GOT3 (cell line): ENCODE measurements at places on chromosomes 16 and 17.

- no peak for DNase-seq
Measured at GRCh38 chr17:28204751-28205150, 114.2 kb upstream of the TMEM97 start.

GRCh38 chr16:57265850-57266530 lies 18.5 kb downstream of the PLLP start:
- DNase-seq, result no peak

DNA sequence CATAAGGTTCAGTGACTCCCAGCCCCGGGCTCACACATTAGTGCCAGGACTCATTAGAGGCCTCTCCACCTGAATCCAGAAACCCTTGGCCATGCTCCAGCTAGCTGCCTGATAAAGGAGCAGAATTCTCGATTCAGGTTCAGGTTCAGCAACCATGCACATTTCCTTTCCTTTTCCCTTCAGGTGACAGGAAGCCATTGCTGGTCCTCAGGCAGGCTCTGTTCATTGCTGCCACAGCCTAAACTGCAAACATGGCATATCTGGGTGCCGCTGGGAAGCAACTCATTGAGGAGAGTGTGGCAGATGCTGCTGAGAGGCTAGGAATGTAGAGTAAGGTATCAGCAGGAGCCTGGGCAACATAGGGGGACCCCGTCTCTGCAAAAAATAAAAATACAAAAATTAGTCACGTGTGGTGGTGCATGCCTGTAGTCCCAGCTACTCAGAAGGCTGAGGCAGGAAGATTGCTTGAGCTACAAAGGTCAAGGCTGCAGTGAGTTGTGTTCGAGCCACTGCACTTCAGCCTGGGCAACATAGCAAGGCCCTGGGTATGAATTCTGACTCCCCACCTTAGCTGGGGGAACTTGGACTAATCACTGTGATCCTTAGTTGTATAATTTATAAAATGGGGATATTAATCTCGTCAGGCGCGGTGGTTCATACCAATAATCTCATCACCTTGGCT lies 28.7 kb downstream of the ARL4D start:
- no peak for DNase-seq

- no peak for DNase-seq
Measured at GRCh38 chr16:64791756-64792155, 330.1 kb downstream of the CDH11 start.

- no peak for DNase-seq
Measured at GRCh38 chr16:50121278-50121677, 31.8 kb upstream of the TENT4B start.

GRCh38 chr17:79651266-79651665 lies 40.4 kb upstream of the RBFOX3 start:
- no peak for DNase-seq

DNA sequence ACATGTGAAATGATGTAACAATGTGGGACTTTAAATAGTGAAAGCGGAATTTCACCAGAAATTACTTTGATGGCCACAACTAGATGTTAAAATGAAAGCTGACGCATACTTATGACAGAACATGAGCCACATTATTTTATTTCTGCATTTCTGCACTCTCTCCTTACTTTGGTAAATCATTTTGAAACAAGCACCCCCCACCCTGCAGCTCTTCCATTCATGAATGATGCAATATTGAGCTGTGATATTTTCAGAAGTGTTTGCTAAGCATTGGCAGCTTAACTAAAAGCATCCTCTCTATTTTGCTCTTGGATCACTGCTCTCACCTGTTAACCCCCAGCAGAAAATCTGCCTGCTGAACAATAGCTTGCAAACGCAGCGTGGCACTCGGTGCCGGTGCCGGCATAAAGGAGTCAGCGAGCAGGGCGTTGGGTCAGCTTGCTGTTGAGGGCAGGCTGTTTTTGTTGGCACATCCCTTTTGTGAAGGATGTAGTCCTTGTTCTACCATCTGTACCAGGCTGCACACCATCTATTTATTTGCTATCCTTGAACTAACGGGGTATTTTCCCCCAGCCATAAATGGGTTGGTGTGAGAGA lies 30.8 kb upstream of the CBLN1 start:
- DNase-seq, result no peak

DNA sequence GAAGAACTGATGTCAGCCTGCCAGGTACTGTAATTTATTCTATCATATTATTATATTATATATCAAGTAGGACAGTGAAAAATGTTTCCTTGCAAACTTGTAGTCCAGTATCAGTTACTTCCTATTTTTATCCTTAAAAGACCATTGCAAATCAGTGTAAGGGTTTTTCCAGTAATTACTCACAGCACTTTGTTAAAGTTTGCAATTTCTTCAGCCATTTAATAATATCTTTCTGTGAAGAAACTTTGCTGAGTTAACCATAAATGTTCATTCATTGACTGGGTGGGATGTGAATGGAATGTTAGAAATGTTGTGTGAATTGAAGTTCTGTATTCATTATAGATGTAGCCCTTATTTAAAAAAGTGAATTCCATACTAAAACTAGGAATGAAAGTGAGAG lies 26.7 kb downstream of the HAPSTR1 start:
- DNase-seq, result no peak

DNA sequence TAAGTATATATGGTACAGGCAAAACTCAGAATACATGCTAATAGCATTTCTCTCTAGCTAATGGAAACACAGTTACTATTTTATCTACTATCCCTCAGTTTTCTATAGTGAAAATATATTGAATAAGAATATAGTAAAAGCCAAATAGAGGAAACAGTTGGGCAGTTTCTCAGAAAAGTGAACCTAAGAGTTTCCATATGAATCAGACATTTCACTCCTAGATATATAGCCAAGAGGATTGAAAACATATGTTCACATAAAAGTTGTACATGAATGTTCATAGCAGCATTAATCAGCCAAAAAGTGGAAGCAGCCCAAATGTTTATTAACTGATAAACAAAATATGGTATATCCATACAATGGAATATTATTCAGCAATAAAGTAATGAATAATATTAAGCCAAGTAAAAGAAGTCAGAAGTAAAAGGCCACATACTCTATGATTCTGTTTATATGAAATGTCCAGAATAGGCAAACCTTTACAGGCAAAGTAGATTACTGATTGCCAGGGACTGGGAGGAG lies 134.6 kb downstream of the CYB561 start:
- DNase-seq, result no peak

DNA sequence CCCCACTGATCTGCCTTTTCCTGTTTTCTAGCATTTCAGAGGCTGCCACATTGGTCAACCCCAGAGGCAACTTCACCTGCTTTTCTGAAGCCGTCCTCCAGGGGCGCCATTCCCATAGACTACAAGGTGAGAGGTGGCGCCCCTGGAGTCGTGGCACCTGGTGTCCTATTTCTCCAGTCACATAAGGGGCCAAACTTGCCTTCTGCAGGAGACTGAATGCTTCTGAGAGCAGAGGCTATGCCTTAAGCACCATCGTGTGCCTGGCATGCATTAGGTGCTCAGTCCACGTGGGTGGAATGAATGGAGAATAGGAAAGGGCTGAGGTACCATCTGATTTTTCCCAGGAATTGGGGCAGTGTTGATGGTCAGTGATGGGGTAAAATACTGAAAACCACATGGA lies 164.8 kb downstream of the HAPSTR1 start:
- no peak for DNase-seq
